Lung microvascular endothelial cell (primary cell): ENCODE measurements at places on chromosomes 16 and 17.

- peak; percentile 54 for DNase-seq
These were observed 11.2 kb upstream of the CEP20 start for GRCh38 chr16:15899538-15900100.

DNA sequence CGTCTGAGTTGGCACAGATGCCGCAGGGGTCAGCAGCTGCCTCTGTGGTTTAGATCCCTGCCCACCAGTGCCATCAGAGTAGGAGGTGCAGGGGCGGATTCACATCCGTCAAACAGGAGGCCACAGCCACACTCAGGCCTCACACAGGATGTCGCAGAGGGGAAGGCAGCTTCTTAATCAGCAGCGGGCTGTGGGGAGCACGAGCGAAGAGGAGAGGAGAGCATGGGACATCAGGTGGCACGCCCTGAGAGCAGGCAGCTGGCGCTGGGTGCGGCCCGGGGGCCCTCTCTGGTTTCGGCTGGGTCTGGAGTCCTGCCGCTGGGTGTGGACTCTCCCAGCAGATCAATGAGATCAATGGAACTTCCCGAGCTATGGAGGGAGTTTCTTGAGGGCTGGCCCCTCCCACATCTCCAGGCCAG lies 9.6 kb downstream of the LLGL2 start:
- DNase-seq = no peak

DNA sequence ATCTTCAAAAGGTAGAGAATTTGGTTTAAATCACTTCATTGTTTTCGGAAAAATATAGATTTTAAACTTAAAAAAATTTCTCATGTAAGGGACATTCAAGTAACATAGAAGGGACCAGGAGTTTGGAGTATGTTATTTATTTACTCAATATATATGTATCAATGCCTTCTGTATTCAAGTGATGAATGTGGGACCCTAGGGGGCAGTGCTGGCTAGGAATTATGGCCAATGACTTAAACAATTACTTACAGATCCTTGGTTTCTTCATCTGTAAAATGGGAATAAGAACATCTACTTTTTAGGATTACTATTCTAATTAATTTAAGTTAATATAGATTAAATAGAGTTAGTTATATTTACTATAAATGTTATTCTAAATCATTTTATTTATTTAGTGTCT lies 886.3 kb upstream of the RBFOX1 start:
- no peak for DNase-seq

GRCh38 chr17:50549256-50549941 lies 2.4 kb downstream of the SPATA20 start:
- DNase-seq = no peak

- peak; percentile 55 for DNase-seq
These were observed 106.9 kb downstream of the RGS9 start for GRCh38 chr17:65243838-65244625.
